ENCODE measurements at places on chromosomes 12 and 14. TPM values are rescaled to one million over a fixed set of nuclear protein-coding genes. Genes with fewer than 3 reads are reported as not detected.

Gene GDF3
- 0.34 TPM for total RNA-seq

GRCh38 chr12:64446295-64446694, 5.6 kb upstream of the TBK1 start:
- no peaks in the 10 kb centered on the region for H3K27me3 ChIP-seq
- DNase-seq, result no peak
- no peaks in the 10 kb centered on the region for H3K36me3 ChIP-seq
- H3K27ac ChIP-seq, result no peak overlapping the region

GRCh38 chr12:537772-538171, 78.0 kb downstream of the B4GALNT3 start:
- H3K27me3 ChIP-seq, result peaks cover under 1% of the 10 kb centered on the region
- H3K4me1 ChIP-seq, result peaks cover 18% of the 10 kb centered on the region
- DNase-seq, result no peak
- H3K4me3 ChIP-seq, result no peak overlapping the region
- no peaks in the 10 kb centered on the region for H3K36me3 ChIP-seq

Gene FBLN5
- not detected for total RNA-seq

GRCh38 chr14:106318700-106319099, 792.3 kb downstream of the TMEM121 start:
- H3K36me3 ChIP-seq, result no peaks in the 10 kb centered on the region
- peaks cover 2% of the 10 kb centered on the region for H3K27me3 ChIP-seq
- no peak for DNase-seq
- H3K4me3 ChIP-seq, result no peak overlapping the region
- no peaks in the 10 kb centered on the region for H3K4me1 ChIP-seq

Gene TRMT61A
- 7.8 TPM for total RNA-seq

Gene SERPINA9
- not detected for total RNA-seq

DNA sequence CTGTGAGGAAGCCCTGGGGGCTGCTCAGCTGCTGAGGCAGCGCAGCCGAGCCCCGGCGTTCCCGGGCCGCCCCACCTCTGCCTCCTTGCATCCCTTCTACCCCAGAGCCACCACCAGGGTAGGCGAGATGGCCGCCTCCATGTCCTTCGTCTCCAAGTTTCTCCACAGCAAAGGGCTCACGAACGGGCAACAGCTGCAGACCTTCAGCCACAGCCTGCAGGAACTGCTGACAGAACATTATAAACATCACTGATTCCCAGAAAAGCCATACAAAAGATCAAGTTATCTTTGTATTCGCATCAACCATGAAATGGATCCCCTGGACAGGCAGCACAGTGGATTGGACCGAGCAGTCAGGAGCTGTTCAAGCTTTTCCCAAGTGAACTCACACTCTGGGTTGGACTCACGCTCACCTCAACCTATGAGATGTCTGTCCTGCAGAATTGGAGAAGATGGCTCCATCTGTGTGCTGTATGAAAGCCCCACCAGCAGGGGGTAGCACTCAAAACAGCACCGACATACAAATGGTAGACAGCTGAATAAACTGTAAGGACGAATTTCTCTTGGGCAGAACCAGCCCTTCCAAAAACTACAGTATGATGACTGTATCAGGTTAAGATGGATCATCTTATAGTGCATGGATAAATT, 19.4 kb upstream of the A2M start:
- DNase-seq, result no peak
- no peak overlapping the region for H3K27ac ChIP-seq
- H3K36me3 ChIP-seq, result no peaks in the 10 kb centered on the region
- no peaks in the 10 kb centered on the region for H3K27me3 ChIP-seq

Measured in glutamatergic neuron (in vitro differentiated cells).